ENCODE measurements at places on chromosomes 16 and 17. TPM values are rescaled to one million over a fixed set of nuclear protein-coding genes. Genes with fewer than 3 reads are reported as not detected.

PDIA2 gene
- total RNA-seq, result 0.99 TPM

ADAD2 gene
- not detected for total RNA-seq

NKD1 gene
- total RNA-seq, result not detected

DVL2 gene
- total RNA-seq, result 52.1 TPM

RASL10B gene
- total RNA-seq, result 0.78 TPM

PTRH2 gene
- 40.1 TPM for total RNA-seq

DNAH17 gene
- not detected for total RNA-seq

SYCE1L gene
- 28.6 TPM for total RNA-seq

ASGR1 gene
- 14.0 TPM for total RNA-seq

CLEC3A gene
- not detected for total RNA-seq

NETO2 gene
- total RNA-seq, result 27.6 TPM

ADAM11 gene
- total RNA-seq, result 0.51 TPM

C1QTNF1 gene
- total RNA-seq, result 4.0 TPM

ZNHIT3 gene
- total RNA-seq, result 34.0 TPM

TAT gene
- not detected for total RNA-seq

COPZ2 gene
- 16.3 TPM for total RNA-seq

CCL23 gene
- not detected for total RNA-seq

MAPK7 gene
- total RNA-seq, result 30.7 TPM

PLA2G10 gene
- total RNA-seq, result not detected

PIGS gene
- 68.6 TPM for total RNA-seq

GGT6 gene
- total RNA-seq, result not detected

CCL1 gene
- total RNA-seq, result not detected

TOB1 gene
- total RNA-seq, result 12.9 TPM

NAA38 gene
- 119 TPM for total RNA-seq

CCR7 gene
- not detected for total RNA-seq

PYDC1 gene
- not detected for total RNA-seq

MTMR4 gene
- total RNA-seq, result 38.3 TPM

ZNF629 gene
- total RNA-seq, result 11.7 TPM

KRT9 gene
- not detected for total RNA-seq

NLGN2 gene
- total RNA-seq, result 29.2 TPM

SULT1A2 gene
- total RNA-seq, result not detected

ATAD5 gene
- total RNA-seq, result 9.4 TPM

MMP28 gene
- total RNA-seq, result 3.6 TPM

SPATA22 gene
- total RNA-seq, result not detected

CCL17 gene
- total RNA-seq, result not detected

LRRC46 gene
- 0.42 TPM for total RNA-seq

WFDC1 gene
- not detected for total RNA-seq

CRHR1 gene
- total RNA-seq, result not detected

TPSD1 gene
- not detected for total RNA-seq

FNDC8 gene
- total RNA-seq, result not detected

ABCC11 gene
- total RNA-seq, result not detected

PROCA1 gene
- 2.1 TPM for total RNA-seq

FOXL1 gene
- 4.2 TPM for total RNA-seq
